ENCODE measurements at places on chromosomes 1 and 21. TPM values are rescaled to one million over a fixed set of nuclear protein-coding genes. Genes with fewer than 3 reads are reported as not detected.

GRCh38 chr1:53583868-53584776 is 124.9 kb downstream of the DMRTB1 start:
- no peak overlapping the region for H3K27ac ChIP-seq
- H3K4me3 ChIP-seq = no peak overlapping the region

DNA sequence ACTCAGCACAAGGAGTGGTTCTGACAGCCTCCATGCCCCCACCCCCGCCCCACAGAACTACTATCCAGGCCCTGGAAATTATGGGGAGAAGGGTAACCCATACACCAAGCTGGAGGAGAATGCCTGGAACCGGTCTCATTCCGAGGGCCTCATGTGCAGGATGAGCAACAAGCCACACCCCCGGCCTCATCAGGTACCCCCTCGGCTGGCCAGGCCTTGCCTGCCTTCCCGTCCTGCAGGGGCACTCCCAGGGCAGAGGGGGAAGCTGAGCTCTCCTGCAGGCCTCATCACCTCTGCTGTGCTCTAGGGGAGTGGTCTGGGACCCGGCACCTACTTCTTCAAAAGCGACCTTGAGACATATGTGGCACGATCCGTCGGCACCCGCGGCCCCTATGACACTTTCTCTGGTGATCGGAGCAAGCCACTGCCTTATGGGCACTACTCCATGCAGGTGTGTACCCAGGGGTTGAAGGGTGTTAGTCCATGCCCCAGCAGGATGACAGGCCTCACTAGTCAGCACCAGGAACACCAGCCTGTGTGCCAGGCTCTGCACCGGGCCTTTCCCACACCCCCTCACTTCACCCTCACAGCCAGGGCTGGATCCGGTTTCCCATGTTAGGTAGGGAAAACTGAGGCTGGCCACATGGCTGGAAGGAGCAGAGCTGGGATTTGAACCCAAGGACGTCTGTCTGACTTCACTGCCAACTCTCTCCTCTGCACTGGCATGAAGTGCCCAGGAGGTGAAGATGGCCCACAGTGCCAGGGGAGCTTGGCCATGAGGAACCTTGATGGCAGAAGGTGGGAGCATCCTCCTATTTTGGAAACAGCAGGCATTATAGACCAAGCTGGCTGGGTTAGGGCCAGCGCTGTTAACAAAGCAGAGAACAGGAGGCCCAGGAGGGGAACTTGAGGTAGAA is 10.9 kb upstream of the TTC22 start:
- H3K27ac ChIP-seq = no peak overlapping the region
- H3K4me1 ChIP-seq = peaks cover 15% of the 10 kb centered on the region
- H3K4me3 ChIP-seq = no peak overlapping the region
- no peaks in the 10 kb centered on the region for H3K27me3 ChIP-seq
- H3K36me3 ChIP-seq = no peaks in the 10 kb centered on the region

The CSF3R gene
- total RNA-seq = not detected

- no peak for DNase-seq
- no peaks in the 10 kb centered on the region for H3K27me3 ChIP-seq
- H3K4me1 ChIP-seq = no peaks in the 10 kb centered on the region
- H3K27ac ChIP-seq = no peak overlapping the region
- H3K36me3 ChIP-seq = no peaks in the 10 kb centered on the region
Observed at GRCh38 chr1:220226752-220227151, 45.5 kb downstream of the RAB3GAP2 start.

The KCNJ9 gene
- total RNA-seq = not detected

The HHIPL2 gene
- total RNA-seq = 18.7 TPM

- H3K4me1 ChIP-seq = peaks cover 27% of the 10 kb centered on the region
- no peaks in the 10 kb centered on the region for H3K27me3 ChIP-seq
- H3K4me3 ChIP-seq = peak overlapping the region; percentile 71
- H3K27ac ChIP-seq = peak overlapping the region; percentile 98
- H3K36me3 ChIP-seq = peaks cover 32% of the 10 kb centered on the region
Observed at GRCh38 chr1:8026976-8027747, 1.1 kb upstream of the ERRFI1 start.

DNA sequence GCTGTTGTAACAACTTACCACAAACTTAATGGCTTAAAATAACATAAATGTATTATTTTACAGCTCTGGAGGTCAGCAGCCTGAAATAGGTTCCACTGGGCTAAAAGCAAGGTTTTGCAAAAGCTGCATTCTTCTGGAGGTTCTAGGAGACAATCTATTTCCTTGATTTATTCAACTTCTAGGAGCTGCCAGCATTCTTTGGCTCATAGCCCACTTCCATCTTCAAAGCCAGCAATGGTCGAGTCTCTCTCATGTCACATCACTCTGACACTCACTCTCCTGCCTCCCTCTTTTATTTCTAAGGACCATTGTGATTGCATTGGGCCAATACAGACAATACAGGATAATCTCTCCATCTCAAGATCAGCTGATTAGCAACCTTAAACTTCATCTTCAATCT is 15.1 kb upstream of the FOXJ3 start:
- no peak overlapping the region for H3K27ac ChIP-seq
- H3K4me1 ChIP-seq = no peaks in the 10 kb centered on the region
- DNase-seq = no peak
- H3K27me3 ChIP-seq = no peaks in the 10 kb centered on the region
- no peaks in the 10 kb centered on the region for H3K36me3 ChIP-seq

DNA sequence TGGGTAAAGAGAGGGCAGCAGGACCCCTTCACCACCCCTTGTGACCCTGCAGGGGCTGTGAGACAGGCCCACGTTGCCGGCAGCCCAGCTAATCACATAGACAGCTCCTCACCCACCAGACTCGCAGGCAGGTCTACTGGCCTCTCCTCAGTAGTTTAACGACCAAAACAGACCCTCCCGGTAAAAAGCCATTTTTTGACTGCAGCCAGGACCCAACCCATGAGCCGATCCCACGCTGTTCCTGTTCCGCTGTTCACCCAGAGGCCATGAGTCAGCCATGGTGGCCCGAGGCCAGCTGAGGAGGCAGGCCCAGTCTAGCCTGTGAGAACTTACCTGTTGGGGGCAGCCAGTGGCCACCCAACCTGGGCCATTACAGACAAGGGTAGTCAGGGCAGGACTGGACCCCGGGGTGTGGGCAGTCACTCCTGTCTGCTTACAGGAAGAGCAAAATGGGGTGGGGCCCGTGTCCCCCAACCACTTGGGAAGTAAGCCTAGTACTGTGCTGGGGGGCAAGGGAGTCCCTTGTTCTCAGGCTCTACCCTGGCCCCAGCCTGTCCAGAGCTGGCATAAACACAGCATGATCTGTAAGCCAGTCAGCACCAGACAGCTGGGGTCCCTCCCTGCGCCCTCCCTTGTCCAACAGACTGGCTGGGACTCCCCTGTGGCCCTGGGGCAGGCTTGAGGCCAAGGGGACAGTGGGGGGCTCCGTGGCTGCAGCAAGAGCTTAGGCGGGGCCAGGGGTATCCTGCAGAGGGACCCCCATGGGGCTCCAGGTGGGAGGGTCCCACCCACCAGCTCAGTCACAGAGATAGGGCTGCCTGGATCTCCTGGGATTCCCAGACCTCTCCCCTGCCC is 61.9 kb downstream of the WNT9A start:
- no peak overlapping the region for H3K4me3 ChIP-seq
- H3K4me1 ChIP-seq = 0 out of 2 replicates have a peak, but pooled peaks cover 7% of the 10 kb centered on the region
- no peaks in the 10 kb centered on the region for H3K36me3 ChIP-seq
- H3K27me3 ChIP-seq = no peaks in the 10 kb centered on the region
- H3K27ac ChIP-seq = no peak overlapping the region

- no peak overlapping the region for H3K27ac ChIP-seq
- H3K4me1 ChIP-seq = no peaks in the 10 kb centered on the region
- no peak overlapping the region for H3K4me3 ChIP-seq
- H3K27me3 ChIP-seq = peaks cover 74% of the 10 kb centered on the region
- no peaks in the 10 kb centered on the region for H3K36me3 ChIP-seq
- no peak for DNase-seq
Observed at GRCh38 chr1:33654267-33654834, 181.9 kb downstream of the ZSCAN20 start.

- H3K4me1 ChIP-seq = no peaks in the 10 kb centered on the region
- H3K4me3 ChIP-seq = no peak overlapping the region
- peak; percentile 41 for DNase-seq
- no peaks in the 10 kb centered on the region for H3K36me3 ChIP-seq
Observed at GRCh38 chr1:197356723-197357533, 88.9 kb downstream of the CRB1 start.

The PRDM16 gene
- total RNA-seq = not detected

- H3K4me1 ChIP-seq = no peaks in the 10 kb centered on the region
- no peak overlapping the region for H3K4me3 ChIP-seq
- no peak for DNase-seq
Observed at GRCh38 chr1:158075078-158075477, 81.6 kb downstream of the KIRREL1 start.

GRCh38 chr1:151504252-151504651 is 6.9 kb upstream of the CGN start:
- no peak overlapping the region for H3K27ac ChIP-seq
- H3K27me3 ChIP-seq = no peaks in the 10 kb centered on the region
- no peak overlapping the region for H3K4me3 ChIP-seq

DNA sequence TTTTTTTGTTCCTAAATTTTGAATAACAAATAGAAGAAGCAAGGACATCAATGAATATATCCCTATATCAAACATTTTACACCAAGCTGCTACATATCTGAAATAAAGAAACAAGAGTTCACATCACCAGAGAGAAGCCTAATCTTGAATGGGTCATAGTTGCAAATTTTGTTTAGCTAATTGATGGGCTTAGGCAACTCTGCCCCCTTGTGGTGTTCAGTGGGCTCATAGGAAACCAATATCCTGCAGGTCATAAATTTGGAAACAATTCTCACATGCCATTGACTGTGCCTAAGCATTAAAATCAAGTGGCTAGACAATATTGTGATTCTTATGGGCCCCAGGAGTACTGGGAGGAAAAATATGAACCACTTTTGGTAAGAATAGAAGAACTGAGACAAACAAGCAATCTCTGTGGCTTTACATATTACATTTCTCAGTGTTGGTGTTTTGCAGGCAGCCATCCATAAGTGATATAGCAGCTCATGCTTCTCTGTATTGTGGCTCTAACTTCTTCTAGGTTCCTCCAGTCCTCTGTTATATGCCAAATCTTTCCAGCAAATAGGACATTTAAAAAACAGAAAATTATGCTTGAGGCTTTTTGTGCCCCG is 1262.8 kb upstream of the PRMT6 start:
- H3K27me3 ChIP-seq = no peaks in the 10 kb centered on the region
- H3K4me3 ChIP-seq = no peak overlapping the region
- DNase-seq = peak; percentile 25
- no peak overlapping the region for H3K27ac ChIP-seq
- no peaks in the 10 kb centered on the region for H3K4me1 ChIP-seq

GRCh38 chr1:197633447-197634078 is 141.7 kb downstream of the DENND1B start:
- H3K27me3 ChIP-seq = no peaks in the 10 kb centered on the region
- H3K27ac ChIP-seq = no peak overlapping the region
- H3K4me3 ChIP-seq = no peak overlapping the region
- no peaks in the 10 kb centered on the region for H3K36me3 ChIP-seq

GRCh38 chr1:61606448-61607312 is 118.3 kb downstream of the TM2D1 start:
- H3K4me3 ChIP-seq = no peak overlapping the region
- H3K36me3 ChIP-seq = no peaks in the 10 kb centered on the region
- no peaks in the 10 kb centered on the region for H3K27me3 ChIP-seq
- H3K4me1 ChIP-seq = peaks cover 15% of the 10 kb centered on the region

The CDA gene
- 41.9 TPM for total RNA-seq

DNA sequence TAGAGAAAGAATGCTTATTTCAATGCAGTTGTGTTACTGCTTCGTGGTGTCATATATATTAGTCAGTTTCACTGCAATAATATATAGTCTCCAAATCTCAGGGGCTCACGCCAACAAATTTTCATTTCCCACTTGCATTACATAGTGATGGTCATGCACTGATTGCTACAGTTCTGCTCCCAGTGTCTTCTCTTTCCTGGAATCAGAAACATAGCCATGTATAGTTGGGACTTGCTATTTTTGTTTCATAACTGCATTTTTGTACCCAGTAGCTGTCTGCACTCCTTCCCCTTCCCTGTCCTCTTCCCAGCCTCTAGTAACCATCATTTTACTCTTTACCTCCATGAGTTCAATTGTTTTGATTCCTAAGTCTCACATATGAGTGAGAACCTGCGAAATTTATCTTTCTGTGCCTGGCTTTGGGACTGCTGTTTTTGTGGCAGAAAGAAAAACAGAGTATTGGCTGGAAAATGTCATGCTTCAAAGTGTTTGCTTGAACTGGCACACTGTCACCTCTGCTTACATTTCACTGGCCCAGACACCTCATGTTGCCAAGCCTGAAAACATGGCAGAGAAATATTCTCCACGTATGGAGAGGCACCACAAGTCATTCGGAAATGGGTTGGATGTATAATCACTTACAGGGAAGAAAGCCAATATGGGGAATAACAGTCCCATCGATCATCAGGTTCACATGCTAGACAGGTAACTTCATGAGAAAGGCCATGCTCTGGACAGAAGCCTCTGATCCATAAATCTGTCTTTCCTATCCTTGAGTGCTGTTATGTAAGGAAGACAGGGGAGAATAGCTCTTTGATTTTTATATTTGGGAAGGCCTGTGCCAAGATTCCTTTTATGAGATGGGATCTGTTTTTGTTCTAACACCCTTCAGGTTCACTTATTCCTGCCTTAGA is 60.4 kb upstream of the BACH1 start:
- DNase-seq = no peak
- no peak overlapping the region for H3K4me3 ChIP-seq
- H3K4me1 ChIP-seq = peaks cover 1% of the 10 kb centered on the region
- H3K27me3 ChIP-seq = no peaks in the 10 kb centered on the region
- no peak overlapping the region for H3K27ac ChIP-seq
- no peaks in the 10 kb centered on the region for H3K36me3 ChIP-seq

DNA sequence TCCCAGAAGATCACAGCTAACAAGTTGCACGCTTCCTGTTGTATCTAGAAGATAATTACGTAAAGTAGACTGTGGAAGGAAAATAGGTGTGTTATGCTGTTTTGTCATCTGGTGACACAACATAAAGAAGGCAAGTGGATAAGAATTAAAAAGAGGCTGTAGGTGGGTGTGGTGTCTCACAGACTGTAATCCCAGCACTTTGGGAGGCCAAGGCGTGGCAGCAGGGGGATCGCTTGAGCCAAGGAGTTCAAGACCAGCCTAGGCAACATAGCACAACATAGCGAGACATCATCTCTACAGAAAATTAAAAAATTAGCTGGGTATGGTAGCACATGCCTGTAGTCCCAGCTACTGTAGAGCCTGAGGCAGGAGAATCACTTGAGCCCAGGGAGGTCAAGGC is 17.9 kb upstream of the ZNF281 start:
- H3K36me3 ChIP-seq = no peaks in the 10 kb centered on the region
- no peak overlapping the region for H3K27ac ChIP-seq
- DNase-seq = no peak
- peaks cover 26% of the 10 kb centered on the region for H3K4me1 ChIP-seq
- H3K4me3 ChIP-seq = no peak overlapping the region

The CR1L gene
- not detected for total RNA-seq

GRCh38 chr1:61344696-61345095 is 262.3 kb downstream of the NFIA start:
- H3K27me3 ChIP-seq = no peaks in the 10 kb centered on the region
- no peaks in the 10 kb centered on the region for H3K4me1 ChIP-seq
- no peak for DNase-seq
- H3K4me3 ChIP-seq = no peak overlapping the region
- H3K36me3 ChIP-seq = no peaks in the 10 kb centered on the region

GRCh38 chr1:209324901-209325871 is 258.3 kb upstream of the CAMK1G start:
- no peak overlapping the region for H3K4me3 ChIP-seq
- no peaks in the 10 kb centered on the region for H3K36me3 ChIP-seq
- no peak overlapping the region for H3K27ac ChIP-seq
- no peaks in the 10 kb centered on the region for H3K27me3 ChIP-seq
- DNase-seq = no peak

The ADORA3 gene
- total RNA-seq = not detected

The ANGPTL3 gene
- total RNA-seq = not detected

All from PC-9 (cell line).